ENCODE measurements at places on chromosomes 1 and 21. TPM values are rescaled to one million over a fixed set of nuclear protein-coding genes. Genes with fewer than 3 reads are reported as not detected.

DNA sequence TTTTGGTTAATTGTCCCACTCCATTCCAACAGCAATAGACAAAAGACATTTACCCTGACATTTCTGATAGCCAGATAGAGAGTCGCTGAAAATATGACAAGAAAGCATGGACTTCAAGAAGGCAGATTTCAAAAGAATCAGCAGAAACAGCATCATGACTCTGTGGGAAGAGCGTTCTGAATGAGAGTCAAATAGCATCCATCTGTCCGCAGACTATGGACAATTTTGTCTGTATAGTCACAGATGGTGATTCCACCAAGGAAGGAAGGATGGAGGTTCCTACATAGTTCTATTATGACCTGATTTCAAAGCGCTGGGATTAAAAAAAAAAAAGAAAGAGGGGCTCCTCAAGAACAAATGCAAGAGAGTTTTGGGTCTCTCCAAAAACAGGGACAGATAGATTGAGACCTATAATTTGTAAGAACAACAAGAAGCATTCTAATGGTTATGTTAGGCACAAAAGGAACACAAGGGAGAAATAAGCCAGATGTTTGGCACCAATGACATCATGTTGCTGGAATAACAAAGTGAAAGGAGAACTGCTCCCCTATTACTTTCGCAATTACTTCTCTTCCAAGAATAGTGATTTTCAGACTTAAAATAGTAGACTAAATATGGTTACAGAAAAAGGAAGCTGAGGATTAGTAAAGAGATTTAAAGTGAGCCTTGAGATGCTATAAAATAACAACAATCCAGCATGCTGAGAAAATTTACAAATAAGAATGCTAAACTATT is 28.5 kb downstream of the NIBAN1 start:
- DNase-seq: no peak
- no peak overlapping the region for H3K27ac ChIP-seq
- no peaks in the 10 kb centered on the region for H3K27me3 ChIP-seq

- no peaks in the 10 kb centered on the region for H3K4me1 ChIP-seq
- H3K36me3 ChIP-seq: no peaks in the 10 kb centered on the region
- H3K27me3 ChIP-seq: no peaks in the 10 kb centered on the region
- H3K27ac ChIP-seq: no peak overlapping the region
- H3K4me3 ChIP-seq: no peak overlapping the region
Measured at GRCh38 chr1:231706934-231707333, 80.3 kb downstream of the DISC1 start.

DNA sequence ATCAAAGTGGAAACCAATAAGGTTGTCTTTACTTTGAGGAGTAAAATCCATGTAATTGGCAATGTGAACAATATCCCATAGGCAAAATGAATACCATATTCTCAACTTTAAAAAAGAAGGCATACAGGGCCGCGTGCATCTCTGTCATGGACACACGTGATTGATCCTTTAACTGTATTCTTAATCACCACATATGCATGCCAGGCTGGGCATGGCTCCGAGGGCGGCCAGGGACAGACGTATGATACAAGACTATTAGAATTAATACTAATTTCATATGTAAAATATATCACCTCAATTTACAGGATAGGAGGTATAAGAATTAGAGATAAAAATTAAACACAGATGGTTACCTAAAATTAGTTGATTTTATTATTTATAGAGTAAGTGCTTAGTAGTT is 11.2 kb downstream of the RGS21 start:
- H3K4me3 ChIP-seq: no peak overlapping the region
- no peak for DNase-seq
- no peaks in the 10 kb centered on the region for H3K36me3 ChIP-seq
- no peak overlapping the region for H3K27ac ChIP-seq
- H3K27me3 ChIP-seq: no peaks in the 10 kb centered on the region
- no peaks in the 10 kb centered on the region for H3K4me1 ChIP-seq

MRPL39 gene
- total RNA-seq: 22.0 TPM

TNFRSF1B gene
- 20.4 TPM for total RNA-seq

PLA2G2C gene
- total RNA-seq: not detected

SMG5 gene
- 74.2 TPM for total RNA-seq

DNA sequence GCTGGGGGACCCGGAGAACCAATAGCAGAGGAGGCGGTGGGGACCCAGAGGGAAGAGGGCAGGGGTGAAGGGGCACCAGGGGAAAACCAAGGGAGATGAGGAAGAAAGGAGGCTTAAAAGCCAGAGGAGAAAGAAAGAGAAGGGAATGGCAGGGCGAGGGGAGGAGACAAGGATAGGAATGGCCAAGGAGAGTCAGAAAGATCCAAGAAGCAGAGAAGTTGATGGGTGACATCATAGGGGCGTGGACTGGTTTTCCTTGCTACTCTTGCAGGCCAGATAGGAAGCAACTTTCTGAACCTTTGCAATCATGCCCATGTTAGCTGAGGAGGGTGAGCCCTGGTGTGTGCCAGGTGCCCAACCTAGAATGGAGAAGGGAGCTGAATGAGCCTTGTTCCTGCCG is 5.4 kb downstream of the NPR1 start:
- no peaks in the 10 kb centered on the region for H3K36me3 ChIP-seq
- DNase-seq: no peak
- H3K27ac ChIP-seq: no peak overlapping the region
- no peak overlapping the region for H3K4me3 ChIP-seq
